Stimulated activated CD4-positive, alpha-beta T cell treated with anti-CD3 and anti-CD28 coated beads, Interleukin-12 subunit alpha, Interleukin-12 subunit beta, amount 100 ng/mL, for 24 hours (primary cell): ENCODE measurements at places on chromosomes 13 and 19.

GRCh38 chr19:16928351-16928750 is 39.6 kb downstream of the F2RL3 start:
- no peak for DNase-seq

GRCh38 chr13:51681037-51681678 is 96.9 kb downstream of the WDFY2 start:
- DNase-seq: no peak

DNA sequence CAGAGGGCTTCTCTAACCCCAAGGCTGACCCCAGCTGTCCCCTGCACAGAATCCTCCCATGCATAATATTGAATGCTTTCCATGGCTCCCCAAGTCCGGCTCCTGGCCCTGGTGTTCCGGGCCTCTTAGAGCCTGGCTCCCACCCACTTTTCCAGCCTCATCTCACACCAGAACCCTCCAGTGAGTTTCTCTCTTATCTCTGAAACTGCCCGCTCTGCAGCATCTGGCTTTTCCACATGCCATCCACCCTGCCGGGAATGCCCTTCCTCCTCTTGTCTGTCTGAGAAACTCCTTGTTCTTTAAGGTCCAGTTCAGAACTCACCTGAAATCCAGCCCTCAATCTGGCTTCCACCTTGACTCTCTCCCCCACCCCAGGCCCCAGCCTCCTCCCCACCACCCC is 6.8 kb downstream of the SYNGR4 start:
- DNase-seq: no peak

GRCh38 chr19:45280471-45280961 is 29.4 kb downstream of the MARK4 start:
- DNase-seq: no peak

GRCh38 chr19:35107545-35107944 is 8.1 kb upstream of the FXYD3 start:
- no peak for DNase-seq
